SHP77 treated with DMSO at 0.1 percent for 48 hours (cell line): ENCODE measurements at places on chromosomes 2 and 18.

GRCh38 chr2:123928358-123928757, 96.7 kb upstream of the CNTNAP5 start:
- DNase-seq: no peak

GRCh38 chr2:203685789-203686420, 20.5 kb upstream of the CD28 start:
- DNase-seq: no peak

- DNase-seq: no peak
Measured at GRCh38 chr18:76491776-76492668, 3.0 kb downstream of the ZNF516 start.

DNA sequence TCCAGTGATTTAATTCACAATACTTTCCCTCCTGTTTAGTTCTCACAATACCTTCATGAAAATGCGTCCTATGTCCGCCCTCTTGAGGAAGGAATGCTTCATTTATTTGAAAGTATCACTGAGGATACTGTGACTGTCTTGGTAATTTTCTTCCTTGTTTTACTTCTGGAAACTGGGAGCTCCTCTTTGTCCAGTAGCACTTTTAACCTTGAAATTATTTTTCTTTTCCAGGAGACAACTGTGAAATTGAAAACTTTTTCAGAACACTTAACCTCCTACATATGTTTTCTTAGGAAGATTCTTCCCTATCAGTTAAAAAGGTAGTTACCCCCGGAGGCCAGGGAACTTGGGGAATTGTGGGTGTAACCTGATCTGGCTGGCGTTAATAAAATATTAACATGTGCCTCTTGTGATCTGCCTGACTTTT, 58.9 kb upstream of the STON1 start:
- DNase-seq: no peak

DNA sequence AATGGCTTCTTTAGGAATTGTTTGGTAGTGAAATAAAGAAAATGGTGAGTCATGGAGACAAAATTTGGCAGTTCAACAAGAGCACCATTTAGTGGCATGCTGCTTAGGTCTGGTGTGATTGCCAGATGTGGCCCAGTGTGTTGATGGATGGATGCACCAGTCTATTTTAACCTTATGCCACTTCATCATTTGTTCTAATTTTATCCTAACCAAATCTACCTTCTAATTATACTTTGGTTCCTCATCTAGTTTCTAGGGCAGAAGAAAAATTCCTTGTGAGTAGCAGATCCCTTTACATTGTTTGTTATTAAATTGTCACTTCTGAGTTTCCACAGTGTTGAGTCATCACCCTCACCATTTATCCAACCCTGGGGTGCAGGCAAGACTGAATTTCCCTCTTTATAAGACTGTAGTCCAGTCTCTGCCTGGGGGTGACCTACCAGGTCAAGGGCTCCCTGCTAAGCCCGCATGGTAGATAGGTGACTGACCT, 32.5 kb downstream of the NABP1 start:
- DNase-seq: no peak

GRCh38 chr18:58785171-58785805, 79.4 kb upstream of the ZNF532 start:
- DNase-seq: no peak

DNA sequence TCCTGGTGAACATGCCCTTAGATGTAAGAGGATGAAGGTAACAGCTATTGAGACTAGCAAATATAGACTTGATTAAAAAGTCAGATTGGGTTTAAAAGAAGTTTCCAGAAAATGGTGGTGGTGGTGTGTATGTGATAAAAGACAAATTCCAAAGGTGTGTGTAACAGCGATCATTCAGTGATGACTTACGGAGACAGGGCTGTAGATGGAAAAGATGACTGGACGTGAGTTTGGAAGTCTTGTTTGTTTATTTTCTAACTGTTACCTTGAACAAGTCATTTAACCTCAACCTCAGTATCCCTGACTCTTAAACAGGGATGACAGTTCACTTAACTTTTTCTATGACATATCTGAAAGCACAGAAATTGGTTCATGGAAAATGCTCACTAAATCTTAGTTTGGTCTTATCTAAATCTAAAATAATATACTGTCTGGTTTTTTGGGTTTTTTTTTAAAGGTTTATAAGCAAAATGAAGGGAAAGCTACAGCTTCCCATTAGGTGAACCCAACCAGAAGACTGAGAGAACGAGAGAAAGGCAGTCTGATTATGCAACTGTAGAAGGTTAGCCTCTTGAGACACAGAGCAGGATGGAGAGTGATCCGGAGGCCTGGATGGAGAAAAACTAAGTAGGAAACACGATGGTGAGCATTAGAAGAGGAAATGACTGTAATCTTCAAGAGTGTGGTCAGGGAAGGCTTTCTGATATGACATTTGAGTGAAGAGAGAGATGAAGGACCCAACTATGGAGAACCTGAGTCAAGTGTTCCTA, 71.9 kb downstream of the TCF4 start:
- no peak for DNase-seq
